ENCODE measurements at places on chromosomes 16 and 17.

DNA sequence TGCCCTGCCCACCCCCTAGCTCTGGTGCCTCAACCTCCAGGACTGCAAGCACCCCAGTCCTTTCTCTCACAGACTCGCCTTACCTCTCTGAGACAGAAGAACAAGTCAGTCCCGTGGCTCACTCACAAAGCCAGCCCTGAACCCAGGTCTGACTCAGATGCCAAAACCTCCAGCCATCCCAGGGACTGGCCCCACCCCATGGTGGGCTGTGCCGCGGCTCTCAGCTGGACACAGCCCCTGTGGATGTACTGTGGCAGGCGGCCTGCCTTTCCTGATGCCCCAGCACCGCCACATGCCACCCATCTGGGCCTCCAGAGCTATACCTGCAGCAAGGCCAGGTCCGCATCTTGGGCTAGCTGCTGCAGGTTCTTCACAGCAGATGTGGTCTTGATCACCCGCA lies 19.8 kb downstream of the MPG start:
- DNase-seq: no peak

- no peak for DNase-seq
Measured at GRCh38 chr17:37385474-37385990, 9.7 kb downstream of the C17orf78 start.

DNA sequence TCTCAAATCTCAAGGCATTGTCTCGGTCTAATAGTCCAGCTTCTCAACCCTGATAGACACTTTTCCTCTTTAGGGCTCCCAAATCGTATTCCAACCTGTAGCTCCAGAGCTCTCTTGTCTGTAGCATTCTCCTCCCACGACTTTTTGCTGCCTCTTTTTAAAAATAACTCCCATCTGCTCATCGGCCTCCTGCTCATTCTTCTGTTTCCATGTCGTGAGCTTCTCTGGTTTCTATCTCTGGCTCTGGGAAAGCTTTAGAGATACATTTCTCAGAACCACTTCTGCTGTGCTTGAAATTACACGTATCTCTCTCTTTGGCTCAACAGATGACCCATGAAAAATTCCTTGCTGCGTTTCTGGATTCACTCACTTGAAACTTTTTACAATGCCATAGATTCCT lies 609.6 kb upstream of the C16orf82 start:
- DNase-seq: no peak

- no peak for DNase-seq
Measured at GRCh38 chr17:50234581-50234980, 33.1 kb upstream of the COL1A1 start.

Measured in fibroblast of skin of right quadriceps (primary cell).